T-helper 17 cell (primary cell): ENCODE measurements at places on chromosomes 6 and 20.

DNA sequence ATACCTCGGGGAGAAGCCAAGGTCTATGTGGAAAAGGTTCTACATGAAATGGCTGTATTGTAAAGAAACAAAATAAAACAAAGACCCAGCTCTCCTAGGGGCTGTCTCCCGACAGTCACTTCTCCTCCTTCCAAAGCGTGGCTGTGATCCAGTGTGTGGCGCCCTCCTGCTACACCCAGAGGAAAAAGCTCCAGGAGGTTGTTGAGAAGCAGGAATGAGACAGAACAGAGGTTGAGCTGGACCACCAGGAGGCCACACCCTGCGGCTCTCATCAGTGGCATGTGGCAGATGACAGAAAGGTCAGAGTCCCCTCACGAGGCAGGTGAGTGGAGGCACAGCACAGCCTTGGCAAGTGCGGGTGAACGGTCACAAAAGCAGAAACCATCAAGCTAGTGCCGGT lies 236.0 kb downstream of the TBXT start:
- no peak for DNase-seq

- no peak for DNase-seq
Observed at GRCh38 chr6:156087487-156087886, 631.8 kb upstream of the NOX3 start.

DNA sequence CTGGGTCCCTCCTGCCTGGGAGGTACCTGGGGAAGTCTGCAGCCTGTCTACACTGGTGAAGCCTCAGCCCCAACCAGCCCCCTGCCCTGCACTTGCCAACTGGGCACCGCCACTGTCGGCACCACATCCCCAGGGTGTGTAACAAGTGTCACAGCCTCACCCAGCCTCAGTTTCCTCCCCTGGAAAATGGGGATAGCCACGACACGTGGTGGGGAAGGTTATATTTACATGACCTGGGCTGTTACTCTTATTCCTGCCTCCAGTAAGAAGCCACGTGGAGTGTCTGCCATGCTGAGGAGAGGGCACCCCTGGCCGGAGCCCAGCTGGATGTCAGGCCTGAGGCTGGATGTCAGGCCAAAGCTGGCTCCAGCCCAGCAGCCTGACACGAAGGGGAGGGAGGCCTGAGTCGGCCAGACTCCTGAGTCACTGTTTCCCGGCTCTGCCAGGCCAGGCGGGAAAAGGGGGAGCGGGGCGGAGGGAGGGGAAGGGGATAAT lies 44.9 kb downstream of the SNAI1 start:
- no peak for DNase-seq

- no peak for DNase-seq
Observed at GRCh38 chr20:47188540-47188939, 168.0 kb downstream of the ZMYND8 start.

DNA sequence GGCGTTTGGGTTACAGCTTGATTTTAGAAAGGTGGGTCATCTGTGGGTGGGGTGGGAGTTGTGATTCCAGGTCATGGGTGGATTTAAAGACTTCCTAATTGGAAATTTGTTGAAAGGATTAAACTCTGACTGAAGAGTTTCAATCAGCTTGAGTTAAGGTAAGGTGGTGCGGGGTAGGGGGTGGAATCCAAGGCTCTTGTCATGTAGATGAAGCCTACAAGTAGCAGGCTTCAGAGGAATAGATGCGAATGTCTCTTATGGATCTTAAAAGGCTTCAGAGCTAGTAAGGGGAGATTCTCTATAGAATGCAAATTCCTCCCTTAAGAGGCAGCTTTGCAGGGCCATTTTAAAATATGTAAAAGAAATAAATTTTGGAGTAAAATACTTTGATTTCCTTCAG lies 645.3 kb downstream of the FRK start:
- DNase-seq: no peak

DNA sequence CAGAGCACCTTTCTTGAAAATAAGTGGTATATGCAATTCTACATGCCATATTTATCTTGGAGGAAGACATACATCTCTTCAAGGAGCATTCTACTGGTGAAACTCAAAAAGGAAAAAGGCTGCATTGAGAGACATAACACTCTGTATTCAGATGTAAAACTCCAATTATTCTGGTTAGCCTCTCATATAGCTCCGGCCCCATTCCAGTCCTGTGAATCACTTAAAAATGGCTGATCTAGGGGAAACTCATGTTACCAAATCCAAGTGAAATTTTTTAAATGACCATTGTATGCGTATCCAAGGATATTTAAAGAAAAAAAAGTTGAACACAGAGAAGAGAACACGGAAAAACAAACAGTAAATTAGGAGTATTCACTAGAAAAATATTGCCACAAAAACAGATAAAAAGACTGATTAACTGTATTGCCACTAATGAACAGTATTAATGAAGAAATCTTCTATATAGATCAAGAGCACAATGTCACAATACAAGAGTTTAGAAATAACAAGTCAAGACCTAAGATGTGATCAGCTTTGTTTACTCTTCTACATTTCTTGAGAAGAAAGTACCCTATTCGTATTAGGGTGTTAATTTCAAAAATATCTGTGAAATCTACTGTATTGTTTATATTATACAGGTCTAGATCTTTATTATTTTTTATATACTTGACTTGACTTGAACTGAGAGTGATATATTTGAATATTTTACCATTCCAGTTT lies 124.5 kb upstream of the GJE1 start:
- no peak for DNase-seq

- DNase-seq: no peak
Observed at GRCh38 chr6:169185692-169186485, 67.8 kb downstream of the THBS2 start.

DNA sequence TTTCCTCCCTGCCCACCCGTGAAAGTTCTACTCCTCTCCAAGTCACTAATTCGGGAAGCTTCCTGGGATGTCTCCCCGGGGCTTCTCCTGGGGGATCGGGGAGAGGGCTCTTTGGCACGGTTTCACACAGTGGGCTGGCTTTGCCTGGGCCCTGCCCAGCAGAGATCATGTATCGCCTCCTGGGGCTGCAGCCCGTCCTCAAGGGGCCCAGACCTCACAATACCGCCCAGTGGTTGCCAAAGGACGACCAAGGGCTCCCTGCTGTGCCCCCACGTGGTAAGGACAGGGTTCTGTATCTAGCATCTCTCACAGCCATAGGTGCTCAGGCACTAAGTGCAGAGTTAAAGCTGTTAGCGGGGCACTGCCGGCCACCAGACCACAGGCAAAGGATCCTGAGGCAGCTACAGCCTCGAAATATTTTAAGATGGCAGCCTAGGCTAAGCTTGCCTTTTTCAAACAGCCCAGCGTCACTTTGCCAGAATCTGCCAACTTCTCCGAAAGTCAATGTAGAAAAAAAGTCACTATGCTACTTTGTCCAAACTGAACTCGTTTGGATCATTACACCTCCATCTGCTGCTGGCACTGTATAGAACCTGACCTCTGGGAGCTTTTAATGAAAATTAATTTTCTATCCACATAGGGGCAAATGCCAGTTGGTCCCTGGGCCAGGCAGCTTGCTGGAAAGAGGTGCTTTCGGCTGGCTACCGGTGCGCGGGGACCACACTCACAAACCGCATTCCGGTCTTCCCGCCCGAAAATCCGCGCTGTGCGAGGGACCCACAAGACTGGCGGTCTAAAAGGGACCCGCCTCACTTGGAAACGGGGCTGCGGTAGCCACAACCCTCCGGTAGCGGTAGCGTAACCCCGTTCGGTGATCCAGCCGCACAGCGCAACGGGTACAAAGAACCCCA lies 1.3 kb upstream of the NNAT start:
- DNase-seq: no peak

DNA sequence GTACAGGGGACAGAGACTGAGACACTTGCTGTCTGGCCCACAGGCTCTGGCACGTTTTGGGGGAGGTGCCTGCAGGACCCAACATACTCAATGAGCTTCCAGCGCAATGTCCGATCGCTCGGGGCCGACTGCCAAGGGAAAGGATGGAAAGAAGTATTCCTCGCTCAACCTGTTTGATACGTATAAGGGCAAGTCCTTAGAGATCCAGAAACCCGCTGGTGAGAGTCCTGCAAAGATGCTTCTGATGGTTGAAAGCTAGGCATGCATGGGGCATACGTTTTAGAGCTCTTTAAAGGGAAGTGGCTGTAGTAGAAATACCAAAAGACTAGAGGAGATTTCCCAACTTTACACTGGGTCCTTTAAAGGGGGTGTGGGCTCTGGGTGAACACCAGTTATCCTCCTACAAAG lies 2.2 kb downstream of the PRRC2A start:
- DNase-seq: no peak

DNA sequence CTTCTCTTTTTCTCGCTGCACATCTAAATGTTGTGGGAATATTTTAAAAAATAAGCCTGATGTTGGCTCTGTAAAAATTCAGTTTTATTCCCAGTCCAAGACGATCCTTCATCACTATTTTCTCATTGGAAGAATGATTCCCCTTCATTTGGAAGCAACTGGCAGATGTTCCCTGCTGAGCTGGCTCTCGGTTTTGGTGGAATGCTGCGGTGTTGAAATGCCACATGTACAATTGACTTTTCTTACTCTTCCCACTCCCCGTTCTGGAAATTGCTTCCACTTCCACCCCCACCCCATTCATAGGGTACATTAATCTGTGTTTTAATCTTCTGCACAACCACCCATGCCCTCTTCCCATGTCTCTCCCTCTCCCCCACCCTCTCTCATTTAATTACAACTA lies 496.3 kb upstream of the MAP3K7 start:
- no peak for DNase-seq

GRCh38 chr6:143000811-143001210 lies 55.8 kb upstream of the HIVEP2 start:
- no peak for DNase-seq

- no peak for DNase-seq
Observed at GRCh38 chr6:159315562-159315961, 146.4 kb downstream of the FNDC1 start.

- DNase-seq: no peak
Observed at GRCh38 chr6:140029551-140029950, 655.1 kb upstream of the CITED2 start.

DNA sequence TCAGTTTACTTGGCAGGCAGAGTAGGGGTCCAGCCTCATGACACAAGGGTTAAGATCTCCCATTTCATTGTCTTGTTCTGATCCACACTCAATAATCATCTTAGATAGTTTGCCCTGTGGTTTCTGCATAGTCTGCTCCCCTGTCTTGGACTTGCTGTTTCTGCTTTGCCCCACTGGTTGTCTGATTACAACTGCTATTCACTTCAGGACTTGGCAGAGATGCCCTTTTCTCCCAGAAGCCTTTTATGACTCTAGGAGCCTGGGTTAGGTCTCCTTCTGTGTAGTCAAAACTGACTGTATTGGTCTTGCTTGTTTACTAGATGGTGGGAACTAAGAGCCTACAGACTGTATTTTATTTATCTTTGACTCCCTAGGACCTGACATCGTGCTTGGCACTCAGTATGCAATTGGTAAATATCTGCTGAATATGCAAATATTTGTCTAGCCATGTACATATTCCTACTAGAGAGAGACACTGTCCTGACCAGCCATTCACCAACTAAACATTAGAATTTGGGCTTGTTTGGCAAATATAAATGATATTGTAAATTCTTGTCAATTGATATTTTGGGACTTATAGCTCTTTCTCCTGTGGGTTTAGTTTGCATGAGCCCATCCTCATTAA lies 165.9 kb upstream of the KCNK16 start:
- DNase-seq: no peak

DNA sequence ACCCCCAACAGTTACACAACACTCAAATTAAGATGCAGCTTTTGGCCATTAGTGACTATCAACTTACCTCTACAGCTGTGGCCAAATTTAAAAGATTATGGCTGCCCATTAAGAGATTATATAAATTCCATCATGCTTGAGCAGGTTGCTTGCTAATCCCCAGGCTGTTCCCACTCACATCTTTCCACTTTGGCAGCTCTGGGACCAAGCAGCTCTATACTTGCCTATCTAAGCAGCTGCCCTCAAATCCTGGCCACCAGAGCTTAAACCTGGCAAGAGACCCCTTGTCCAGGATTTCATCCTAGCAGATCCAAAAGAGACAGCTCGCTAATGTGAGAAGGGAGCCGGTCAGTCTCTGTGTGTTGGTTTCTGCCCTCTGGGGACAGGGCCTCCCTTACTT lies 127.9 kb downstream of the SLC23A2 start:
- no peak for DNase-seq

DNA sequence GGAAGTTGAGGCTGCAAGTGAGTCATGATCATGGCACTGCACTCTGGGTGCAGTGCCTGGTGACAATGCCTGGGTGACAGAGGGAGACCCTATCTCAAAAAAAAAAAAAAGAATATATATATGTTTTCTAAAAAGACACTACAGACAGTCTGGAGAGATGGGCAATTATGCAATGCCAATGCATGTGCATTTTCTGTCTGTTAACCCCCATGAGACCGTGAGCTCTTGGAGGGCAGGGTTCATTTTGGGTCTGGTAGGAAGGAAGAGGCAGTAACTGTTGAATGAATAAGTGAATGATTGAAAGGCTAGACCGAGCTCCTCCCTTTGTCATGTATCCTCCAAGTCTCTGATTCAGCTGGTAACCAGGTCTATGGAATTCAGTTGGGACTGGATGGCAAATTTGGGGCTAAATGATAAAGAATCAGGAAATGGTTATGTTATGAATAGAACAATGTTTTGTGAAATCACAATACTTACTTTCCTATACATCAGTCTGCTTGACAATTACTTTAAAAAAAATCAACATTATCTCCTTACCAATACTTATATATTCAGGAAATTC lies 5.6 kb upstream of the BLCAP start:
- DNase-seq: no peak

- DNase-seq: no peak
Observed at GRCh38 chr20:50202677-50203076, 12.0 kb downstream of the CEBPB start.
